ENCODE measurements at places on chromosomes 5 and 9.

- DNase-seq: no peak
These were observed 2.5 kb downstream of the CEP78 start for GRCh38 chr9:78238046-78239038.

- no peak for DNase-seq
These were observed 7.6 kb downstream of the CTNNAL1 start for GRCh38 chr9:109005678-109006077.

DNA sequence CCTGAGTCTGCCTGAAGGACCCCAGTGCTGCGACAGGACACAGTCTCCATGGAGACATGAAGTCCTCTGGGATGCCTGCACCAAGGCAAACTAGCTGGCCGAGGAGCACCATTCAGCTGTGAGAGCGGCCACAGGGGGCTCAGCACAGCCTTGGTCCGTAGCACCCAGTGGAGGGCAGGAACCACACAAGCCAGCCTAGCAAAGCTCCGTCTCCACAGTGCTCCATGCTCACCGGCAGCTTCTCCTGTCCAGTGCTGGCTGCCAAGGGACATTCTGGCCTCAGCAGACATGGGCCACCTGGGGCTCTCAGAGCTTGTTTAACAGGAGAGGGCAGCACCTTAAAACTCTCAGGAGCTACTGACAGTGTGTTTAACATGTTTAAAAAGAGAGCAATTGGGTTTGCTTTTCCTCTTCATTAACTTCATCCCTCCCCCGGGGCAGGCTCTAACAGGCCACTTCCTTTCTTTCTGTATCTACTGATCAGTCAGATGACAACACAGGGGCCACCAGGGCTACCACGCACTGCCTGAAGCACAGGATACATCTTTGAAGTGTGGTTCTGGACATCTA, 57.0 kb downstream of the SECISBP2 start:
- DNase-seq: no peak

- no peak for DNase-seq
These were observed 60.6 kb downstream of the PAM start for GRCh38 chr5:102815540-102816332.

DNA sequence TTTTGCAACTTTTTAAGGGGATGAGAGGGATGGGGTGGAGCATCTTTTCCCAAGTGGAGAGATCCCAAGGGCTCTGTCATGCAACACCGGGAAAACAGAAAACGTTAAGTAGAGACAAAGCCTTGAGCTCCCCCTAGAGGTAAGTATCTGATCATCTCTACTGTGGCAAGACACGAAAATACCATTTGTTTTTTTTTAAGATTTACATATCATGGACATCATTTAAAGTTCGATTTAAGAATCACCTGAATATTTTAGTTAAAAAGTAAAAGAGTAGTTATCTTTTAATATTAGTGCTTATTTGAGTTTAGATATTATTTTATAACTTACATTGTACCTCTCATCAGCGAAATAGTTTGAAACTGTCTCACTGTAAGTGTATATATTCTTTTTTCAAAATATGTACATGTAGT, 200.4 kb downstream of the LRRC70 start:
- peak; percentile 39 for DNase-seq

- DNase-seq: no peak
These were observed 955 bp downstream of the CDH6 start for GRCh38 chr5:31194468-31194813.

DNA sequence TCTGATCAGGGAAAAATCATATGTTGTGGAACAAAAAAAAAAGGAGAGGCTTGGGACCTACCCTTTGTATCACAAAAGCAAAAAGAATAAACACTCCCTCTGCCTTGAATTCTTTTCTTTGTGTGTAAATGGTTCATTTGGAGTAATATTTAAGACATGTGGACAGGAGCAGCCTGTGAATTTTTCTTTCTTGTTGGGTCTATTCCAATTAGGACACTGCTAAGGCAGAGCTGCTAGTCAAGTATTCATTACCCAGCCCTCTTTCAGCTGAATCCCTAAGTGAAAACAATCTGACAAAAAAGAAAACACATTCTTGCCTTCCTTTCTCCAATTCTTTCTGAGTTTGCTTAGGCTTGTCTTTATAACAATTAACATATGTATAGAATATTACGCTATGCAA, 330.0 kb downstream of the EBF1 start:
- no peak for DNase-seq

DNA sequence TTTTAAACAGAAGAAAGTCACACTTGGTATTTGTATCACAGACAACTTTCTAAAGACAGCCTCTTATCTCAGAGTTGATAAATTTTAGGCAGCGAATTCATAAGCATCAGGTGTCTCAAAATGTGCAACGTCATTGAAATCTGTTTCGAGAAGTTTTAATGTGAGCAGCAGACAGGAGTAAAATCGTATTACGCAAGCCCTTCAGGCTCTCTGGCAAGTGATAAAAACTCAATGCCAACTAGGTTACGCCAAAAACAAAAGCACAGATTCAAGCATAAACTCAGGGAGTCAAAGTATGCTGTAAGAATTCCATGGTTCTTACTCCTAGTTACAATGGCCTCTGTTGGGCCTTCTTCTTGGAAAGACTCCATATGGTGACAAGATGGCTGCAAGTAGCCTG, 244.7 kb downstream of the SEMA5A start:
- DNase-seq: no peak

- DNase-seq: peak; percentile 42
These were observed 597.3 kb upstream of the SGCD start for GRCh38 chr5:155729684-155730059.

DNA sequence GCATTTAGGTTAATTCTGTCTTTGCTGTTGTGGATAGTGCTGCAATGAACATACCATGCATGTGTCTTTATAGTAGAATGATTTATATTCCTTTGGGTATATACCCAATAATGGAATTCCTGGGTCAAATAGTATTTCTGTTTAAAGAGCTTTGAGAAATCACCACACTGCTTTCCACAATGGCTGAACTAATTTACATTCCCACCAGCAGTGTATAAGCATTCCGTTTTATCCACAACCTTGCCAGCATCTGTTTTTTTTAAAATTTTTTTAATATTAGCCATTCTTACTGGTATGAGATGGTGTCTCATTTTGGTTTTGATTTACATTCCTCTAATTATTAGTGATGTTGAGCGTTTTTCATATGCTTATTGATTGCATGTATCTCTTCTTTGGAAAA, 15.5 kb upstream of the TARS1 start:
- no peak for DNase-seq

- no peak for DNase-seq
These were observed 58.8 kb downstream of the MROH2B start for GRCh38 chr5:41012318-41012717.

DNA sequence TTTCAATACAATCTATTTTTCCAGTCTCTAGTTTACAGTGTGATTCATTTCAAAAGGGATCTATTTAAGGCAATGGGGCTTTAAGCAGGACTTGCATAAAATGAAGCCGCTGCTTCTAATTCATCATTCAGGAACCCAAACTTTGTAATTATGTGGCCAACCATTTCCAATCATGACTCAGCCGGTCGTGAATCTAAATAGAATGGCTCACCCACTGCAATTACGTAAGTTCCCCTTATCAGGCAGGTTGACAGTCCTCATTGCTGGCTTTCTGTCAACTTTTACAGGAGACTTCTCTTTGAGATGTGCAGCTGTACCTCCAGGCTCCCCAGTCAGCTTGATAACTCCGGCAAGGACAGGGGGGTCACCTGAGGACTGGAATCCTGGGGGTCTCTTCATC, 152.8 kb upstream of the DAP start:
- no peak for DNase-seq

GRCh38 chr9:20552874-20553557, 69.3 kb downstream of the MLLT3 start:
- DNase-seq: no peak

DNA sequence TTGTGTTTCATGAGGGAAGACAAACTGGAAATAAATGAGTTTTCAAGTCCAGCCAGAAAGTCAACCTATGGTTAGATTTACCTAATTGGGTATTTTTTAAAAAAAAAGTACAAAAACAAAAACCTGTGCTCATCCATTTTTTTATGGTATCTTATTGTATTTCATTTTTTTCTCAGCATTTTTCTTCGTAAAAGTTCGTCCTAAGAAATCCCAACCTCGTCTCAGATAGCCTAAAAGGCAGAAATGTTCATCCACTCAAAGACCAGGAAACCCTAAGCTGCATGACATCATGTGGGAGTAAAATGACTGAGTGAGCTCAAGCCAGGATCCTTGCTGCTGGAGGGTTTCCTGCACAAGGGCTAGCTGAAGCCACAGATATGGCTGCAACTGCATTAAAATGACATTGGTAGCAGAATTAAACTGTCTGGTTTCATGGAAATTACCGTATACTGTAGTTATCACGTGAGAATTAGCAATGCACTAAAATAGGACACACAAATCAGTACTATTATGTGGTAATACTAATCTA, 70.4 kb downstream of the NFIB start:
- no peak for DNase-seq

DNA sequence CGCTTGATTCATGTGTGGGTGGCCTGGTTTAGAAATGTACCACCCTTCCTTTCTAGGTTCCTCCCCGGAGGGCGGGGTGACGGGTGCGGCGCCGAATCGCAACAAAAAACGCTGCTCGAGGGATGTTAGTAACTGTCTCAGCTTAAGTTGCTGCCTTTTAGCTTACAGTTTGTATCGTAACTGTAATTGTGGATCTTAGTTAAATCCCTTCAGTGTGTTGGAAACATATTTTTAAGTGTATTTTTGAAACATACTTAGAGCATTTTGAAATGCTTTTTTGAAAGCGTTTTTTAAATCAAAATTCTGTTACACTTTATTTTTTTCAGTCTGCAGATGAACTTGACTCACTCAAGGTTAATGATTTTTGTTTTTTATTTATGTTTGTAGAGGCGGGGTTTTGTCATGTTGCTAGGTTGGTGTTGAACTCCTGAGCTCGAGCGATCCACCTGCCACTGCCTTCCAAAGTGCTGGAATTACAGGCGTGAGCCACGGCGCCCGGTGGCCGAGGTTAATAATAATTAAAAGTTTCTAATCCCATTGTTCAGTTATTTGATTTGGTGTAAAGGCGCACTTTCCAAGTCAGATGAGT, 997 bp upstream of the CHD1 start:
- no peak for DNase-seq

DNA sequence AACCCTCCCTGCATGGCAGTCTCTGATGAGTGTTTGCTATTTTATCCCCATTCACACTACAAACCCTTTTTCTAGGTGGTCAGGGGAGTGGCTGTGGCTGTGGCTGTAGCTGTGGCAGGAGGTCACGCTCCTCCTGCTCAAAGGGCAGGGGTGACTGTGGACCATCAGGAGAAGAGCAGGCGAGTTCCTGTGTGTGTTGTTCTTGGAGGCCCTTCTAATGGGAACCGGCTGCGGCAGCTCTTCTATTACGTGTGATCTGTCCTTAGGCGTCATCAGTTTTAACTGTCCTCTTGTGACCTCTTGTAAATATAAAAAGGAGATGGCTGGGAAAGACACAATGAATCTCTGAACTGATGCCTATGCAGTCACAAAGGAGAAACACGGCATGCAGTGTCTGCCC, 65.1 kb downstream of the ANKH start:
- DNase-seq: no peak

GRCh38 chr5:180161420-180162303, 47.3 kb downstream of the RASGEF1C start:
- DNase-seq: peak; percentile 40

All from NCI-H1105 (cell line).